Immature natural killer cell (primary cell): ENCODE measurements at places on chromosomes 7 and 10. TPM values are rescaled to one million over a fixed set of nuclear protein-coding genes. Genes with fewer than 3 reads are reported as not detected.

GRCh38 chr10:2990764-2991163 is 76.6 kb upstream of the PFKP start:
- H3K27me3 ChIP-seq: peaks cover 18% of the 10 kb centered on the region
- H3K36me3 ChIP-seq: peaks cover 4% of the 10 kb centered on the region
- H3K4me1 ChIP-seq: peaks cover 6% of the 10 kb centered on the region
- no peak overlapping the region for H3K27ac ChIP-seq

DNA sequence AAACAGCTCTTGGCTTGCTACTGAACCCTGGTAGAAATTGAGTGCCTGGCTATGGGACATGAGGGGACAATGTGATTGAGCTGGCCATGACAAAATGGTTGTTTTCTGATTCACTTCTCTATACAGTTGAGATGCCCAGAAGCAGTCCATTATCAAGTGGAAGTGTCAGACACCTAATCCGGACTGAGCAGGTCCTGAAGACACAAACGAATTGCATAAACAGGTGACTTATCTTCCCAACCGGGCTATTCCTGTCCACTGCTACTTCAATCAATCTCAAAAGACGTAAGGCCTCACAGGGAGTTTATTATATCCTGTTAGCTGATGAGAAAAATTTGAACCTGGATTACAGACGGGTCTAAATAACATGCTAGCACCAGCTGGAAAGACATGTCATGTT is 105.5 kb upstream of the WAC start:
- H3K27me3 ChIP-seq: peaks cover 1% of the 10 kb centered on the region
- DNase-seq: no peak
- no peaks in the 10 kb centered on the region for H3K36me3 ChIP-seq

- no peaks in the 10 kb centered on the region for H3K27me3 ChIP-seq
- no peak overlapping the region for H3K4me3 ChIP-seq
- no peak for DNase-seq
- H3K27ac ChIP-seq: no peak overlapping the region
- no peaks in the 10 kb centered on the region for H3K36me3 ChIP-seq
- H3K4me1 ChIP-seq: no peaks in the 10 kb centered on the region
Observed at GRCh38 chr7:83769407-83769806, 120.5 kb upstream of the SEMA3E start.

DNA sequence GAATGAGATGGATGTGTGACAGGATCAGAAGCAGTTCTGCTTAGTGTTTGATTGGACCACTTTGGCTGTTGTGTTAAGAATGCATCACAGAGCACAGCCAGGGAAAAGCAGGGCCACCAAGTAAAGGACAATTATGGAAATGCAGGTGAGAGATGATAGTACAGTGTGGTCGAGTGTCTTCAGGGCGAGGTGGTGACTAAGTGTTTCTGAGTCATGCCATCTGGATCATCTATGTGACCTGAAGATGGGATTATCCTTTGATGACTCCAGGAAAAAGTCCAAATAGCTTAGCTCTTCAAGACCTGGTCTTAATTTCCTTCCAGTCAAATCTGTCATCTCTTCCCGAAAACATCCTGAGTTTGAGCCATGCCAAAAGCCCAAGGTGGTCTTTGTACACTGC is 523.2 kb upstream of the IGFBP3 start:
- no peak overlapping the region for H3K4me3 ChIP-seq
- DNase-seq: no peak
- H3K27me3 ChIP-seq: peaks cover 8% of the 10 kb centered on the region
- H3K36me3 ChIP-seq: no peaks in the 10 kb centered on the region

GRCh38 chr10:14623931-14624330 is 150.8 kb downstream of the FAM107B start:
- no peak for DNase-seq
- H3K27ac ChIP-seq: no peak overlapping the region
- no peaks in the 10 kb centered on the region for H3K4me1 ChIP-seq
- peaks cover 4% of the 10 kb centered on the region for H3K27me3 ChIP-seq

- peak within 1 kb of the TSS; percentile 94 for H3K27ac ChIP-seq
- H3K4me3 ChIP-seq: peak within 1 kb of the TSS; percentile 90
- no peak for DNase-seq
- no peaks in the 10 kb centered on the region for H3K27me3 ChIP-seq
Observed at GRCh38 chr10:100999742-101000126, at the start of gene LZTS2. TSS of gene LZTS2 (plus strand) at chr10:100999808. CDS start at chr10:101002539, 2,731 bp downstream.

GRCh38 chr10:87545783-87546182 is 41.1 kb downstream of the MINPP1 start:
- H3K4me1 ChIP-seq: peaks cover 28% of the 10 kb centered on the region
- peak overlapping the region; percentile 31 for H3K27ac ChIP-seq
- peak overlapping the region; percentile 65 for H3K4me3 ChIP-seq
- H3K27me3 ChIP-seq: peaks cover 1% of the 10 kb centered on the region
- DNase-seq: no peak

GRCh38 chr7:150944066-150945042 is 33.8 kb downstream of the KCNH2 start:
- H3K27me3 ChIP-seq: peaks cover 4% of the 10 kb centered on the region
- H3K27ac ChIP-seq: no peak overlapping the region
- no peak overlapping the region for H3K4me3 ChIP-seq
- no peaks in the 10 kb centered on the region for H3K36me3 ChIP-seq

- no peak overlapping the region for H3K4me3 ChIP-seq
- DNase-seq: no peak
- peaks cover 4% of the 10 kb centered on the region for H3K36me3 ChIP-seq
- no peak overlapping the region for H3K27ac ChIP-seq
- H3K4me1 ChIP-seq: peaks cover 4% of the 10 kb centered on the region
Observed at GRCh38 chr7:23685731-23686130, 5.7 kb downstream of the FAM221A start.

DNA sequence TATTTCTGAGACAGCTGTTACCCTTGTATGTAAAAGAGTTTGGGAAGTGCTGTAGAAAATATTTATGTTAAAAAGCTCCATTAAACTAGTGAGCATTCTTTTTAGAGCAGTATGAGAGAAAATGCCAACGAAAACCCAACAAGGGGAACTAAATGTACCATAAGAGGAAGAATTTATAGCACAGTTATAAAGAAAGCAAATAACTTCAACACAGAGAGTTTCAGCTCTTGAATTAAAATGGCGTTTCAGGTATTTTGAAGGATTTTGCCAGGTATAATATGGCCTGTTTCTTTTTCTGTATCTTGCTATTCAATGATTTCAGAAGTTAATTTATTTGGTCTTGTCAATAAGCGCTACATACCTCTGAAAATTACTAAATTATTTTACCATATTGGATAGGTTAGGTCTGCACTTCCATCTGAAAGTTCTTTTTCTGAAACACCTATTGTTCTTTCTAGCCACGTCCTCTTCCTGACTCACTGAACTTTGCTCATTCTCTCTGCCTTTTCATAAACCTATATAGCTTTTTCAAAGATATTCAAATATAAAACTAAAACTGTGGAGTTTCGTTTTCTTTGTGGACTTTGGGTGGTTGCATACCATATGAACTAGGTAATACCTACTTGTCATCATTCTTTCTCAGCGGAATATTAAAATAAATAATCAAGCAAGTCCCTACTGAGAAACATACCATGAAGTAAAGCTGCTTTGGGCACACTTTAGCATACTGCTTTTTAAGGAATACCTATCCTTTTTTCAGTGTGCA is 136.1 kb downstream of the SEMA3A start:
- H3K27ac ChIP-seq: no peak overlapping the region
- H3K36me3 ChIP-seq: no peaks in the 10 kb centered on the region
- no peak overlapping the region for H3K4me3 ChIP-seq
- peaks cover 2% of the 10 kb centered on the region for H3K27me3 ChIP-seq
- DNase-seq: no peak

GRCh38 chr10:128373071-128373749 is 247.0 kb upstream of the MKI67 start:
- peaks cover 5% of the 10 kb centered on the region for H3K4me1 ChIP-seq
- H3K36me3 ChIP-seq: no peaks in the 10 kb centered on the region
- peaks cover 7% of the 10 kb centered on the region for H3K27me3 ChIP-seq
- H3K4me3 ChIP-seq: no peak overlapping the region
- DNase-seq: no peak

GRCh38 chr7:80937336-80937735 is 18.5 kb upstream of the SEMA3C start:
- H3K36me3 ChIP-seq: no peaks in the 10 kb centered on the region
- H3K4me1 ChIP-seq: no peaks in the 10 kb centered on the region
- DNase-seq: no peak
- H3K4me3 ChIP-seq: no peak overlapping the region
- no peak overlapping the region for H3K27ac ChIP-seq

GRCh38 chr7:131654668-131655326 is 98.4 kb upstream of the PODXL start:
- no peaks in the 10 kb centered on the region for H3K36me3 ChIP-seq
- peak; percentile 60 for DNase-seq
- H3K4me1 ChIP-seq: peaks cover 2% of the 10 kb centered on the region
- H3K27ac ChIP-seq: no peak overlapping the region
- H3K4me3 ChIP-seq: no peak overlapping the region

The PVRIG gene
- polyA plus RNA-seq: 151 TPM

The TSPAN15 gene
- 2.4 TPM for polyA plus RNA-seq

The TFR2 gene
- polyA plus RNA-seq: 1.8 TPM

The VWDE gene
- 0.11 TPM for polyA plus RNA-seq

The ZNF503 gene
- polyA plus RNA-seq: 0.07 TPM
